ENCODE measurements at places on chromosomes 7 and 10.

DNA sequence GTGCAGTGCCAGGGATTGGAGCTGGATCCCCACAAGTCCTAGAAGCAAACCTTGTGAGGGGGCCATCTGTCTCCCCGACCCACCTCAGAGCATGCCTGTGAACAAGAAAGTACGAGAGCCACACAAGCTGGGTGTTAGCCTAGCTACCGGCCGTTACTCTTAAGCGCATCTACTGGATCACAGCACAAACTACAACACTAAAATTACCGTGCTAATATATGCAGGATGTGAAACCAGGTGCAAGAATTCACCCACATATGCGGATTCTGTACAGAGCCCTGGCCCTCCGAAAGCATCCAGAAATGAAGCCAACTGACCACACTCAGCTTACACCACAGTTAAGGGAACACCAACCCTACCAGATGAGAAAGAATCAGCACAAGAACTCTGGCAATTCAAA is 16.0 kb upstream of the PRSS1 start:
- DNase-seq: no peak
- peaks cover 22% of the 10 kb centered on the region for H3K27me3 ChIP-seq

- peaks cover 35% of the 10 kb centered on the region for H3K36me3 ChIP-seq
- H3K4me3 ChIP-seq: no peak overlapping the region
- H3K4me1 ChIP-seq: no peaks in the 10 kb centered on the region
- H3K27ac ChIP-seq: no peak overlapping the region
- no peaks in the 10 kb centered on the region for H3K27me3 ChIP-seq
- no peak for DNase-seq
Observed at GRCh38 chr10:102163342-102163989, 11.3 kb downstream of the NOLC1 start.

DNA sequence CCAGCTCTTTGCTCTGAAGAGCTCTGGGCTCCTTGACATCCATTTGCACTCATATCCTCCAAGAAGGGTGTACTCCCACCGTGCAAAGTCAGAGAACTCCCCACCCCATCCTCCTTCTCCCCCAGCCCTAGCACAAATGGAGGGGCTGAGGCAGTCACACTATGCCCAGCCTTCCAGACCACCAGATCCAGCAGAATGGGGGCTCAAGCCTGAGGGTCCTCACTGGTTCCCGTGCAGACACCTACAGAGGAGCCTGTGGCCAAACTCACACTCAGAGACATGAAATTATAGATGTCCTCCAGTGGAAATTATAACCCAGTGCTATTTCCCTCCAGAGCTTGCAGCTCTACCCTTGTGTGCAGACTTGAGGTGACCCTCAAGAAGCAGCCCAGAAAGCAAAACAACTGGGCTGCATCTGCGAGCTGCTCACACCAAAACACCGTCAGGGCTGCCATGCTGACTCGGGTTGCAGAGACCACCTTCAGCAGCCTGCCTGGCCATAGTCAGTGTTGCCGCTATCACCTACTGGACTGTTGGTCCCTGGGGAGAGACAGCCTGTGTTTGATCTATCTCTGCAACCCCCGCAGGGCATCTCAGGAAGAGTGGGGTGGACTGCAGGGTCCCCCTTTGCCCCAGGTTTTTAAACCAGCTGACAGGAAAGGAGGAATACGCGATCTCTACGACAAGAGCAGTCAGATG is 7.4 kb downstream of the ZNF488 start:
- no peak overlapping the region for H3K4me3 ChIP-seq
- no peak overlapping the region for H3K27ac ChIP-seq
- peaks cover 8% of the 10 kb centered on the region for H3K27me3 ChIP-seq
- DNase-seq: peak; percentile 51
- no peaks in the 10 kb centered on the region for H3K36me3 ChIP-seq

GRCh38 chr10:5356302-5356763 is 8.4 kb upstream of the UCN3 start:
- H3K4me3 ChIP-seq: no peak overlapping the region
- no peak for DNase-seq
- peaks cover 65% of the 10 kb centered on the region for H3K27me3 ChIP-seq
- H3K4me1 ChIP-seq: no peaks in the 10 kb centered on the region
- H3K36me3 ChIP-seq: no peaks in the 10 kb centered on the region

DNA sequence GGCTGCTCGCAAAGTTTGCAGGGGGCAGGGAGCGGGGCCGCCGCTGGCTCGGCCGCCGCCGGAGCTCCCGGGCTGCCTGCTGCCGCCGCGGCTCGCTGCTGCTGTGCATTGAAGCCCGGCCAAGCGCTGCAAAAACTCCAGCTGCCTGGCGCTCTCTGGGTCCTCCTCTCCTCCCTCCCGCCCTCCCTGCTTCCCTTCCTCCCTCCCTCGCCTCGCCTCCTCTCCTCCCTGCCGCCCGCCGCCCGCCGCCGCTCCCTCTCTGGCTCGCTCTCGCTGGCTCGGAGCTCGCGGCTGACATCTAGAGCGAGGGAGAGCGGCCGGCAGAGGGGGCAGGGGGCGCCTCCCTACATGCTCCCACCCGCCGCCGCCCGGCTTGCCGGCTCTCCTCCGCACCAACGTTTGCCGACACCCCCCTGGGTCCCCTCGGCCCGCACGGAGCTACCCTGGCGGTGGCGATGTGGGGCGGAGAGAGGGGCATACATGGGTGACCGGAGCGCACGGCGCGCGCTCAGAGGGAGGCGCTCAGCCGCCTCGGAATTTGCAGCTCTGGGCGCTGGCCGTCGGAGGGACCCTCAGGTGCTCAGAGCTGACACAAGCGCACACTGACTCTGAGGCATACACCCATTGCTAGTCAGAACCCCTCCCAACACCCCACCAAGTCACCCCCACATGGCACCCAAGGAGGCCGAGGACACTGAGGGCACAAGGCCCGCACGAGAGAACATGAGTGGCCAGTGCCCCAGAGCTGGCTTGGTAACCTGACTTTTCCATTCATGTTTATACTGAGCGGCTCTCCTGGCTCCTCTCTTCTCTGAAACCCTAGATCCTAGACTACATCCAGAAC is 1.2 kb upstream of the PLXNA4 start:
- peaks cover 9% of the 10 kb centered on the region for H3K36me3 ChIP-seq
- peak overlapping the region; percentile 72 for H3K4me3 ChIP-seq
- H3K27ac ChIP-seq: no peak overlapping the region

- H3K27me3 ChIP-seq: peaks cover 42% of the 10 kb centered on the region
- H3K36me3 ChIP-seq: no peaks in the 10 kb centered on the region
- H3K4me3 ChIP-seq: no peak overlapping the region
- DNase-seq: no peak
- H3K4me1 ChIP-seq: no peaks in the 10 kb centered on the region
Observed at GRCh38 chr7:50528266-50529092, 36.7 kb downstream of the DDC start.

DNA sequence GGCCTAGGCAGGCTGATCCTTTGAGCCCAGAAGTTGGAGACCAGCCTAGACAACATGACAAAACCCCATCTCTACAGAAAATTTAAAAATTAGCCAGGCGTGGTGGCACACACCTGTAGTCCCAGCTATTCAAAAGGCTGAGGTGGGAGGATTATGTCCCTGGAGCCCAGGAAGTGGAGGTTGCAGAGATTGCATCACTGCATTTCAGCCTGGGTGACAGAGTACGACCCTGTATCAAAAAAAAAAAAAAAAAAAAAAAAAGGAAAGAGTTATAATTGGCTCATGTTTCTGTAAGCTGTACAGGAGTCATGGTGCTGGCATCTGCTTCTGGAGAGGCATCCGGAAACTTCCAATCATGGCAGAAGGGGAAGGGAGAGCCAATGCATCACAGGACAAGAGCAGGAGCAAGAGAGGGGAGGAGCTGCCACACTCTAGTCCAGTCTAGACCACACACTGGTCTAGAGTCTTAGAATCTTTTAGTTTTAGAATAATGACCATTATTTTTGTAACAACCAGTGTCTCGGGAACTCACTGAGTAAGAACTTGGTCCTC is 16.8 kb downstream of the DOCK1 start:
- peaks cover 9% of the 10 kb centered on the region for H3K36me3 ChIP-seq
- H3K27ac ChIP-seq: peak overlapping the region; percentile 47
- no peaks in the 10 kb centered on the region for H3K27me3 ChIP-seq
- no peak for DNase-seq

DNA sequence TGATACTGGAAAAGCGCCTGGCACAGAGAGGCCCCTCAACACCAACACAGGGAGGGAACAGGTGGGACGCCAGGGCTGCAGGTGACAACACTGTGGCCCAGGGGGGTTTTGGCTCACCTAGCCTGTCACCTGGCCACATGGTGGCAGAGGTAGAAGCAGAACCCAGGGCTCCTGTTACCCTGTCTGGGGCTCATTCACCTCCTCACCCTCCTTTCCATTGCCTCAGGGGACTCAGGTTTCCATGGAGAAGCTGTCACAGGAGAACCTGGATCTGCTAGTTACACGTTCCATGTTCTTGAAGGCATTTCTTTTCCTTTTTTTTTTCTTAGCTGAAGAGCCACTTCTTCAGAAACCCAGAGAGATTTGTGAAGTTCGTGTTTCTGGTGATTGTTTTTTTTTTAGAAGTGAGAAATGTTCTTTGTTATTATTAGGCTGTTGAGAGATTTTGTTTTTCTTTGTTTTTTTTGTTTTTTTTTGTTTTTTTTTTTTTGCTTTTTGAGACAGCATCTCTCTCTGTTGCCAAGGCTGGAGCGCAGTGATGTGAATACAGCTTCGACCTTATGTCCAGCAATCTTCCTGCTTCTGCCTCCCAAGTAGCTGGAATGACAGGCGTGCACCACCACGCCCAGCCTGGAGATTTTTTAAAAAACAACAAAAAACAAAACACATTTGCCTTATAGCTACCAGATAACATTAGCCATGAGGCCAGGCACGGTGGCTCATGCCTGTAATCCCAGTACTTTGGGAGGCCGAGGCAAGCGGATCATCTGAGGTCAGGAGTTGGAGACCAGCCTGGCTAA is 16.0 kb downstream of the DENND2A start:
- H3K27me3 ChIP-seq: no peaks in the 10 kb centered on the region
- peaks cover 3% of the 10 kb centered on the region for H3K36me3 ChIP-seq
- DNase-seq: no peak
- H3K27ac ChIP-seq: peak overlapping the region; percentile 99
- peak overlapping the region; percentile 43 for H3K4me3 ChIP-seq

DNA sequence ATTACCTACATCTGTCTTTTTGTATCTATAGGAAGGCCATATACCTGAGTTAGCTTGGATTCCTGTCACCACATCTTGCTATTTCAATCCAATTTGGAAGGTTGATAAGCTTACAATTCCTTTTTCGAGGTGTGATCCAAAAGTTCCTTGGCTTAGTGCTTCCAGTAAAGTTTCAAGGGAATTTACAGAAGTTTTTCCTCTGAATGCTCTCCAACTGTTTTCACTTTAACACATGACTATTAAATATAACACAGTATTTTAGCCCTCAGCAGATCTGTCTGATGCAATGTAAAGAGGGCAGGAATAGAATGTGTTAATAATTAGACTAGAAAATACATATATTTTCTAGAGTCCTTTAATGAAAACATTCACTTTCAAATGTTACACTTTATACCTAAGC is 171.4 kb downstream of the DKK1 start:
- H3K27me3 ChIP-seq: no peaks in the 10 kb centered on the region
- no peak for DNase-seq
- H3K27ac ChIP-seq: peak overlapping the region; percentile 90
- no peaks in the 10 kb centered on the region for H3K36me3 ChIP-seq

- peaks cover 22% of the 10 kb centered on the region for H3K27me3 ChIP-seq
- H3K4me3 ChIP-seq: no peak overlapping the region
- H3K36me3 ChIP-seq: no peaks in the 10 kb centered on the region
- H3K27ac ChIP-seq: no peak overlapping the region
- DNase-seq: no peak
Observed at GRCh38 chr7:118094044-118094443, 89.9 kb upstream of the LSM8 start.

GRCh38 chr10:100980711-100981110 is 6.6 kb downstream of the MRPL43 start:
- peaks cover 17% of the 10 kb centered on the region for H3K36me3 ChIP-seq
- H3K27ac ChIP-seq: no peak overlapping the region
- no peak for DNase-seq

DNA sequence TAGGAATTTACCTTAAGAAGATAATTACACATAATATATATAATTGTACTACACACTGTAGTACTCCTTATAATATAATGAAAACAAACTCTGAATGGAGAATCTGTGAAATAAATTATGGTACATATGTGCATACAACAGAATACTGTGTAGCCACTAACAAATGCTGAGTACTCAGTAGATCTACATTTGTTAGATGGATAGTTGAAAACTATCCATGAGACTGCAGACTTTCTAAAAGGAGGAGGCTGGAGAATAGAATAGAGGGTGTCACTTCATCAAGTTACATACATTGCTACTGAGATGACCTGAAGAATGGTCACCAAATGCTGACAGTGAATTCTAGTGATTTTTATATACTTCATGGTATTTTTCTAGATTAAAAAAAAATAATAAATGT is 68.7 kb upstream of the OGDHL start:
- H3K36me3 ChIP-seq: peaks cover 35% of the 10 kb centered on the region
- no peak overlapping the region for H3K4me3 ChIP-seq
- H3K27ac ChIP-seq: no peak overlapping the region
- H3K27me3 ChIP-seq: no peaks in the 10 kb centered on the region
- no peak for DNase-seq
- peaks cover 6% of the 10 kb centered on the region for H3K4me1 ChIP-seq

GRCh38 chr10:64594072-64594471 is 1072.9 kb downstream of the REEP3 start:
- DNase-seq: no peak
- H3K27me3 ChIP-seq: no peaks in the 10 kb centered on the region
- H3K27ac ChIP-seq: no peak overlapping the region
- H3K4me1 ChIP-seq: no peaks in the 10 kb centered on the region
- no peak overlapping the region for H3K4me3 ChIP-seq

GRCh38 chr7:12369756-12370155 is 33.9 kb downstream of the VWDE start:
- H3K36me3 ChIP-seq: no peaks in the 10 kb centered on the region
- H3K4me3 ChIP-seq: no peak overlapping the region
- H3K27ac ChIP-seq: no peak overlapping the region
- no peaks in the 10 kb centered on the region for H3K4me1 ChIP-seq

DNA sequence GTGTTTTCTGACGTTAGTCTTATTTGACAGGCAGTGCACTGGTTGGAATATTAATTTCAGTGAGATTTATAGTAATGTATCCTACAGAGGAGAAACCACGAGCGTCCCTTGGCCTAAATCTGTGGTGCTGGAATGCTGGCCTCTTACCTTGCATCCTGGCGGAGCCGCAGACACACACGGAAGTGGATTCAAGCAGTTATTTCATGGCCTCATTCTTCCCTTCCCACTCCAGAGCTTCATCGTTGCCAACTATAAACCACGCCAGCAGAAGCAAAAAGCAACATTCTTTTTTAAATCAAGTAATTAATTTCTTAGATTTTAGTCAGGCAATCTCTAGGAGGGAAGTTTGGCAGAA is 13.1 kb downstream of the WIPI2 start:
- no peak for DNase-seq
- no peak overlapping the region for H3K27ac ChIP-seq
- peaks cover 2% of the 10 kb centered on the region for H3K4me1 ChIP-seq
- H3K27me3 ChIP-seq: no peaks in the 10 kb centered on the region

DNA sequence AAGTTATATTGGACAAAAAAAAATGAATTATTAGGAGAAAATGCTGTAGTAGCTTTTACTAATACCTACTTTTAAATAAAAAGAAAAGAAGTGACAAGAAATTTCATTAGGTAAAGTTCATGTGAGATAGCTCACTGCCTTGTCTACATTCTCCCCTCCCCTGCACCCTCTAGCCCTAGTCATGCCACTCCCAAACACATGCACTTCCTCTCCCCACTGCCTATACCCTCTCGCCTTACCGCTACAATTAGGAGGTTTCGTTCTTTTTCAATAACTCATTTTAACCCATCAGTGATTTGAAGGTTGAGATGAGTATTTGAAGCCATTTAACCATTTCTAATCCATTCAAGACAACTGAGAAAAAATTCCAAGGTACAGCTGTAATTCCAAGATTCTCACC is 75.3 kb downstream of the HIBADH start:
- no peaks in the 10 kb centered on the region for H3K27me3 ChIP-seq
- H3K36me3 ChIP-seq: peaks cover 25% of the 10 kb centered on the region
- H3K27ac ChIP-seq: no peak overlapping the region
- H3K4me1 ChIP-seq: peaks cover 24% of the 10 kb centered on the region

Measured in osteocyte (in vitro differentiated cells).